GDM1 (cell line): ENCODE measurements at places on chromosomes 12 and 14.

DNA sequence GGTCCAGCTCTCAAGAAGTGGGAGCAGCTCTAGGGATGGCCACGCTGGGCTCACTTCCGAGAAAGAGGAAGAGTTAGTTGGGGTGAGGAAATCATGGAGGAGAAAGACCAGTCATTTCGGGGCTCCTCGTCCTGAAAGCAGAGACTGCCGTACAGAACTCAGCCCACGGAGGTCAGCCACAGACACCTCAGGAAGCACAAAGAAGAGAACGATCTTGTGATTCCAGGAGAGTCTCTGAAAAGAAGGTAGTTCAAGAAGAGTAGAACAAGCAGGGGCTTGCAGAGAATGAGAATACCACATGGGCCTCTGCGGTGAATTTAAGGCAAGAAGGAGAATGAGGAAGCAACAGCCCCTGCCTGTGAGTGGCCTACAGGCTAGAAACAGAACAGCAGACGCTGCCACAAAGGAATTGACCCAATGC is 311.9 kb downstream of the CACNA1C start:
- peak; percentile 68 for DNase-seq

GRCh38 chr14:106166650-106167204 is 640.3 kb downstream of the TMEM121 start:
- no peak for DNase-seq

DNA sequence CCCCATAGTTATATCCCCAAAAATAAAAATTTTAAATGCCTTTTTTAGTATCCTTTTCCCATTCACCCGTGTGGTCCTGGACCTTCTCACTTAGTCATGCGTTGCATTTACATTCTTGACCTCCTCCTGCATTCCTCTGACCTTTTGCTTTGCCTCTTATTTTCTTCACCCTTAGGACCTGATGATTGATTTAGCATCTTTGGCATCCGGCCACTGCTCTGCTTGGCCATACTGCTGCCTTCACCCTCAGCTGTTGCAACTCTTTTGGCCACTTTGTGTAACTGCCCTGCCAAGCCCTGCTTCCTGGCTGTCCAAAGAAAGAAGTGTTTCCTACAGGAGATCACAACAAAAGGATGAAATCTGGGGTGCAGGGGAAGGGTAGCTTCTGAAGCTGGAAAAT is 48.8 kb upstream of the SLC38A4 start:
- no peak for DNase-seq

- DNase-seq, result no peak
Measured at GRCh38 chr12:131097202-131098177, 143.8 kb downstream of the ADGRD1 start.

- no peak for DNase-seq
Measured at GRCh38 chr14:89292579-89293313, 124.3 kb downstream of the FOXN3 start.

DNA sequence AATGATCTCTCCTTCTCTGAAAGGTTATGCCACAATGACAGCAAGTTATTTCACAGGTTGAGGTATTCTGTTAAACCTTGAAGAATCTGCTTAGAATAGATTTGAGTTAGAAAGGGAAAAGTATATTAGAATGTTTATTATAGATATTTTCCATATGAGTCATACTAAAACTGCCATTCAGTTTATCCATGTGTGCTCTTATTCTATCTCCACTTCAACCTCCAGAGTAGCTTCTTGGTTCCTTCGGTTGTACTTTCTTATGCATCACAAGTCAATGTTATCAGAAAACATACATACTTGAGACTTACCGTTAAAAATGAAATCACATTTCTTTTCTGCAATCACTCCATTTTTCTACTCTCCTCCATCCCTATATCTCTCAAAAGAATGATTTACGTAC is 197.7 kb downstream of the BCAT1 start:
- no peak for DNase-seq

- no peak for DNase-seq
Measured at GRCh38 chr12:21756699-21757098, 17.8 kb downstream of the KCNJ8 start.

DNA sequence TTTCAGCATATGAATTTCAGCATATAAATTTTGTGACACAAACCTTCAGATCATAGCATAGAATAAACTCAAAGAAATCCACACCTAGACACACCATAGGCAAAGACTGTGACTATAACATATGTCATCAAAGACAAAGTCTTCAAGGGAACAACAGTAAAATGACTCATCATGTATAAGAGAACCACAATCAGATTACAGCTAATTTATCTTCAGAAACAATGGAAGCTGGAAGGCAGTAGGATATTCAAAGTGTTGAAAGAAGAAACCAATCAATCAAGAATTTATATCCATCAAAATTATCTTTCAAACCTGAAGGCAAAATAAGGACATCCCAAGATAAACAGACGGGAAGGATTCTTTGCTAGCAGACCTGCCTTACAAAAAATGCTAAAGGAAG is 29.0 kb downstream of the DLK1 start:
- DNase-seq, result no peak

- no peak for DNase-seq
Measured at GRCh38 chr14:22887260-22887989, 4.4 kb downstream of the REM2 start.

DNA sequence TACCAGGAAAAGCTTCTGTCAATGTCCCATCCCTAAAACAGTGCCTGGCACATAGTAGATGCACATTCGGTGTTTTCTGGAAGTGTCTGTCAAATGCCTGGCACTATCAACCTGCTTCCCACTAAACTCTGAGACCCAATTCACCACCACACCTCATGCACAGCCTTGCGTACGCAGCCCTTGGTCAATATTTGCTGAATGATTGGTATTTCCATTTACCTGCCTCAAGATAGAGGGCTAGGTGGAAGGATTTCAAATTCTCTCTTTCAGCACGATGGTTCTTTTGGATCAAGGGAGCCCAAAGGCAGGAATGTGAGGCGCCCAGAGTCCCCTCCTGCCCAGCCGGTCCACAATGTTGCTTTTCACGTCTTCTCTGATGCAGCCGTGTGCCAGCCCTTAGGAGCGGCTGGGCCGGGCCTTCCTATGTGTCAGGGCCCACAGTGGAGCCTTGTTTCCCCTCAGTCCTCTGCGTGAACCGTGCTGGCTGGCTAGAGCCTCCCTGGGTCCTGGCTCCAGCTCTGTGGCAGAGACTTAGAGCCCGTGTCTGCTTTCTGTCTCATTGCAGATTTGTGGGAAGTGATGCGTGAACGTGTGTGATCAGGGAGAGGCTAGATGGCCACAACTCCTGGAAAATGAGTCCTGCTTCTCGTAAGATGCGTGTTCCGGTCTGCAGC is 99.9 kb upstream of the RFLNA start:
- no peak for DNase-seq

DNA sequence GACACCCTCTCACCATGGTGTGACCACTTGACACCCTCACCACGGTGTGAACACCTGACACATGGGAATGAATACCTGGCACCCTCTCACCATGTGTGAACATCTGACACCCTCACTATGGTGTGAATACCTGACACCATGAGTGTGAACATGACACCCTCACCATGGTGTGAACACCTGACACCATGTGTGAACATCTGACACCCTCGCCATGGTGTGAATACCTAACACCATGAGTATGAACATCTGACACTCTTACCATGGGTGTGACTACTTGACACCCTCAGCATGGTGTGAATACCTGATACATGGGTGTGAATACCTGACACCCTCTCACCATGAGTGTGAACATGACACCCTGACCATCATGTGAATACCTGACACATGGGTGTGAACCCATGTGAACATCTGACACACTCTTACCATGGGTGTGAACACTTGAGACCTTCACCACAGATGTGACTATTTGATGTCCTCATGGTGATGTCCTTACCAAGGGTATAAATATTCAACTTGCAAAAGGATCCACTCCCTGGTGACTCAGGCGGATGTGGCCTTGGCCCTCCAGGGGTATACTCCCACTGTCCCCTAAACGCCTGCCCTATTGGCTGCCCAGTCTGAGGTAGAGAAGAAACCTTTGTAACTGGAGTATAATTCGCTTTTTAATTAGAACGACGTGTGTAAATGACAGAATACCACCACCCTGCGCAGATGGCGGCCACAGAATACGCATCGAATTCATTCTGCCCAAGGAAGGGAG is 29.1 kb downstream of the RFLNA start:
- DNase-seq, result no peak

DNA sequence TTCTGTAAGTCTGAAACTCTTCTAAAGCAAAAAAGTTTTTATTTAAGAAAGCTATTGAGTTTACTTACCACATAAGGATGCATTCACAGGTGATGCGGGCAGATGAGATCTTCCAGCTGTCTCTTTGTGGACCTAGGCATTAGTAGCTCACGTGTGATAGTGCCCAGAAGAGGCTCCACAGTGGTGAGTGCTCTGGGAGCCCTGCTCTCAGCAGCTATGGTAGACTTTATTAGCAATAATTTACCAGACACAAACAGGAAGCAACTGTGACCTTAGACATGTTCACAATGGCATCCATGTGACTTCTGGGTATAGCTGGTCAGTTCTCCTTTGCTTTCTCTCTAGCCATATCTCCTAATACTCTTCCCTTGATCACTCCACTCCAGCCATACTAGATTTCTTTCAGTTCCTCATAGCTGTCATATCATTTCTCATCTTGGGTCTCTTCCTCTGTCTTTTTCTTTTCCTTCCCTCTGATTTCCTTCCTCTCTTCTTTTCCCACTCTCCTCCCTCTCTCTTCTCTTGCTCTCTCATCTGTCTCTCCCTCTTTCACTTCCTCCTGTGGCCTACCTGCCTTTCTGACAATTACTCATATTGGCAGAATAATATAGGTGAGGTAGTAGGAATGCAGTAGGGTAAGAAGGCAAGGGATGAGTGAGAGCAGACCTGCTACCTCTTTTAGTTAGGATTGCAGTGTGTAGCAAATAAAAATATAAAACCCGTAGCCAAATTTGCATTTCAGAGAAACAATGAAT is 75.2 kb upstream of the SCAF11 start:
- no peak for DNase-seq
